ENCODE measurements at places on chromosomes 6 and 20. TPM values are rescaled to one million over a fixed set of nuclear protein-coding genes. Genes with fewer than 3 reads are reported as not detected.

C6orf15 gene
- not detected for total RNA-seq

SLC22A16 gene
- total RNA-seq, result not detected

CTAGE9 gene
- total RNA-seq, result not detected

C6orf58 gene
- total RNA-seq, result not detected

RING1 gene
- total RNA-seq, result 33.6 TPM
